Vein endothelial cell (primary cell): ENCODE measurements at places on chromosomes 6 and 20. TPM values are rescaled to one million over a fixed set of nuclear protein-coding genes. Genes with fewer than 3 reads are reported as not detected.

Gene MICAL1
- 28.8 and 39.8 TPM in 2 replicates for total RNA-seq

Gene FERMT1
- total RNA-seq, result 0.65 and 1.6 TPM in 2 replicates

Gene SEMG1
- total RNA-seq, result not detected in 2 replicates

Gene RIMS4
- total RNA-seq, result not detected in 2 replicates

Gene MANEA
- total RNA-seq, result 13.1 TPM in 2 replicates

Gene TRIM15
- not detected in 2 replicates for total RNA-seq

Gene HNF4A
- total RNA-seq, result not detected in 2 replicates

Gene SLC44A4
- total RNA-seq, result under 0.01 and 0.29 TPM in 2 replicates

Gene NHSL1
- total RNA-seq, result 107 and 142 TPM in 2 replicates

Gene CD93
- 215 and 490 TPM in 2 replicates for total RNA-seq

Gene BMP5
- not detected in 2 replicates for total RNA-seq

Gene TSPO2
- total RNA-seq, result not detected in 2 replicates

Gene CST3
- 164 and 196 TPM in 2 replicates for total RNA-seq

Gene OGFRL1
- 23.8 and 36.9 TPM in 2 replicates for total RNA-seq

Gene CYB5R4
- 5.9 and 7.6 TPM in 2 replicates for total RNA-seq

Gene TMEM244
- total RNA-seq, result not detected in 2 replicates

Gene STXBP5
- 27.4 and 36.6 TPM in 2 replicates for total RNA-seq

Gene C2
- 0.65 TPM in 1 of 2 replicates, not detected in the other for total RNA-seq

Gene TCF21
- total RNA-seq, result not detected in 2 replicates

Gene TNNC2
- total RNA-seq, result 0.33 TPM in 1 of 2 replicates, not detected in the other

Gene FOXF2
- 0.10 TPM in 1 of 2 replicates, not detected in the other for total RNA-seq

Gene OR14J1
- total RNA-seq, result not detected in 2 replicates

Gene GPRC6A
- total RNA-seq, result not detected in 2 replicates

Gene TLDC2
- not detected in 2 replicates for total RNA-seq

Gene SSTR4
- not detected in 2 replicates for total RNA-seq

Gene BPIFB4
- not detected in 2 replicates for total RNA-seq

Gene OR2B6
- not detected in 2 replicates for total RNA-seq

Gene PROKR2
- total RNA-seq, result not detected in 2 replicates

Gene MAS1
- total RNA-seq, result not detected in 2 replicates

Gene MAK
- total RNA-seq, result under 0.01 TPM in 2 replicates

Gene PDYN
- not detected in 2 replicates for total RNA-seq

Gene SLCO4A1
- 1.6 and 3.1 TPM in 2 replicates for total RNA-seq

Gene PTCRA
- total RNA-seq, result not detected in 2 replicates

Gene MEI4
- total RNA-seq, result under 0.01 TPM in 2 replicates

Gene HDGFL1
- 0.10 TPM in 1 of 2 replicates, not detected in the other for total RNA-seq

Gene MYMX
- total RNA-seq, result 0.96 and 0.98 TPM in 2 replicates

Gene SNX9
- total RNA-seq, result 40.8 and 56.5 TPM in 2 replicates

Gene SGK2
- 0.67 TPM in 1 of 2 replicates, not detected in the other for total RNA-seq

Gene TRIM31
- total RNA-seq, result not detected in 2 replicates

Gene THBS2
- 1.1 and 2.0 TPM in 2 replicates for total RNA-seq

Gene TRDN
- total RNA-seq, result not detected in 2 replicates

Gene ULBP1
- total RNA-seq, result 0.57 and 0.65 TPM in 2 replicates

Gene ZNF334
- under 0.01 and 0.48 TPM in 2 replicates for total RNA-seq

Gene TFAP2D
- not detected in 2 replicates for total RNA-seq

Gene TASP1
- total RNA-seq, result 6.5 and 9.6 TPM in 2 replicates

Gene BEND6
- total RNA-seq, result 0.19 and 0.33 TPM in 2 replicates

Gene SLC25A27
- 1.3 and 2.2 TPM in 2 replicates for total RNA-seq

Gene HLA-E
- total RNA-seq, result 435 and 565 TPM in 2 replicates

Gene C6orf58
- 0.38 and 0.65 TPM in 2 replicates for total RNA-seq

Gene TTLL9
- total RNA-seq, result under 0.01 and 0.10 TPM in 2 replicates

Gene PXDC1
- 96.6 and 164 TPM in 2 replicates for total RNA-seq
